Activated CD4-positive, alpha-beta T cell treated with anti-CD3 and anti-CD28 coated beads, Interleukin-2, amount 10 ng/mL, durations not matched to agents 7 days and 5 days (primary cell): ENCODE measurements at places on chromosomes 4 and X. TPM values are rescaled to one million over a fixed set of nuclear protein-coding genes. Genes with fewer than 3 reads are reported as not detected.

DNA sequence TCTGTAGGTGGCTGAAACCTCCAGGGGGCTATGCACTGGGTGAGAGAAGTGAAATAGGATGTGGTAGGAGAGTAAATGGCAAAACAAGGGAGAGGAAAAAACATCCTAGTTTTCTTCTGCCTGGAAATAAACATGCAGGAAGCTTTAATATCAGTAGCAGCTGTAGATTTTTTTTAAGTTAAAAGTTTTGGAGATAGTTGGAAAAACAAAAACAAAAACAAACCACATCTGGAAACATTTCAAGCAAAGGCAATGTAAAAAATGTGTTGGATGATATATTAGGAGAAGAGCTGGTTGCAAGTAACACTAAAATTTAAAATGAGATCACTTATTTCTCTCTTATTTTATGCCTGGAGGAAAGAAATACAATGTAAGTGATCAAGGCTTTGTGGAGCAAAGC lies 388.0 kb downstream of the SPRY1 start:
- no peak overlapping the region for H3K4me3 ChIP-seq
- no peaks in the 10 kb centered on the region for H3K4me1 ChIP-seq
- H3K27ac ChIP-seq: no peak overlapping the region
- DNase-seq: no peak

- no peak overlapping the region for H3K27ac ChIP-seq
- no peak for DNase-seq
- peaks cover 10% of the 10 kb centered on the region for H3K4me1 ChIP-seq
- peaks cover 5% of the 10 kb centered on the region for H3K36me3 ChIP-seq
Measured at GRCh38 chrX:77922787-77923186, 12.3 kb downstream of the ATP7A start.

- no peak for DNase-seq
- no peaks in the 10 kb centered on the region for H3K27me3 ChIP-seq
- H3K36me3 ChIP-seq: peaks cover 10% of the 10 kb centered on the region
- H3K27ac ChIP-seq: peak overlapping the region; percentile 77
- H3K4me3 ChIP-seq: no peak overlapping the region
Measured at GRCh38 chrX:65607070-65607742, 60.2 kb upstream of the MSN start.

- no peaks in the 10 kb centered on the region for H3K36me3 ChIP-seq
- no peak overlapping the region for H3K27ac ChIP-seq
- DNase-seq: no peak
- no peak overlapping the region for H3K4me3 ChIP-seq
- H3K4me1 ChIP-seq: peaks cover 5% of the 10 kb centered on the region
Measured at GRCh38 chr4:77617203-77617602, 11.6 kb downstream of the CXCL13 start.

Gene HDX
- 1.9 TPM for total RNA-seq

Gene ADH1A
- total RNA-seq: not detected
